ENCODE measurements at places on chromosomes 6 and 20. TPM values are rescaled to one million over a fixed set of nuclear protein-coding genes. Genes with fewer than 3 reads are reported as not detected.

- no peak for DNase-seq
Observed at GRCh38 chr20:7980332-7981046, 39.1 kb downstream of the TMX4 start.

DNA sequence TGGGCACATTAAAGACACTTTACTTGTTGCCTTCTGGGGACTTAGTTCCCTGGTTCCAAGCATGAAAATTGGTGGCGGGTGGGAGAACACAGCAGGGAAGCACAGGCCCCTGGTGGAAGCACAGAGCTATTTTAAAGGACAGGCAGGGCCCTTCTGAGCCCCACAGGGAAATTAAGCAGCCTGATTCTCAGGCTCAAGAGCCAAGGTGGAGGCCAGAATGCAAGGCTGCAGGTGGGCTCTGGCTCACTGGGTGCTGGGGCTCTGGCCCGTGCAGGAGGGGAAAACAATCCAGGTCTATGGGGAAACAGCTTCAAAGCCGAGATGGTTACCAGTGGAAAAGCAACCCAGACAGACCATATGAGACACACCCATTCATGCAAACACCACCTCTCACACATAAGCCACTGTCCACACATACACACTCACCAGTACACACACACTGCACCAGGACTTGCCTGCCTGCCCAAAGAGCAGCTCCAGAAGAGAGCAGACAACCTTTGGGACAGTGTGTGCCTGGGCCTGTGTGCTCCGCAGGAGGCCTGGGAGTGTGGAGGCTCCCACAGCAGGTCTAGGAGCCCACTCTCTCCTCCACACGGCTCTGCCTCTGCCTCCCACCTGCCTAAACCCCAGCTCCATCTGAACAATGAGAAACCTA is 30.6 kb downstream of the TFEB start:
- no peak for DNase-seq

DNA sequence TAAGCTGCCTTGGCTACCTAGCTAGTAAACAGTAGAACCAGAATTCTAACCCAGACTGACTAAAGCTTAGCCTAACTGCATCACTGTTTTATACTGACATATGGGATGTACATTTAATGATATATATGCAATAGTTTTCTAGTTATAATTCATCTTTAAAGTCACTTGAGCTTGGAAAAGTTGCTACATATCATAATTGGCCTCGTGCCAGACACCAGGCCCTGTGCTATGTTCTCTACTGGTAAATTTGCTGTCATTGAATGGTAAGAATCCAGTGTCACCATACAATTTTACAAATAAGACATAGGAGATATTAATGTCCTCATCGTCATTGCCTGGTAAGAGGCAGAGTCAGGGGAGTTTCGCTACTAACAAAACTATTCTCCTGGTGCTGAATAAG is 396.8 kb downstream of the CDKAL1 start:
- no peak for DNase-seq

DNA sequence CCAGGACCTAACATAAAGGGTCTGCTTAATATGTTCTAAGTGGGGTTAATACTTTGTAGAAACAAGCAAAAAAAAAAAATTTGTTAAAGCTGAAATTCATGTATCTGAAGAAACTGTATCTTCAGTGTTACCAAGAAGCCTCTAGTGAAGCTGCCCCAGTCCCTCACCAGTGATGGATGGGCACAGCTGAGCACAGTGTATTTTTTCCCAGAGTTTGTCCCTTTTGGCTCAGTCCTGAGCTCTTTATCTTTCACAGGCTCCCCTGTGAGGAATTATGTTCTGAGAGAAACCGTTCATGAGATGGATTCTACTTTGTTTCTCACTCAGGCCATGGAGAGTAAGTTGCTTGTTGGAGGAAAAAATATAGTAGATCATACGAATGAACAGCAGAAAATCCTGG is 38.4 kb downstream of the KIF3B start:
- DNase-seq: no peak

DNA sequence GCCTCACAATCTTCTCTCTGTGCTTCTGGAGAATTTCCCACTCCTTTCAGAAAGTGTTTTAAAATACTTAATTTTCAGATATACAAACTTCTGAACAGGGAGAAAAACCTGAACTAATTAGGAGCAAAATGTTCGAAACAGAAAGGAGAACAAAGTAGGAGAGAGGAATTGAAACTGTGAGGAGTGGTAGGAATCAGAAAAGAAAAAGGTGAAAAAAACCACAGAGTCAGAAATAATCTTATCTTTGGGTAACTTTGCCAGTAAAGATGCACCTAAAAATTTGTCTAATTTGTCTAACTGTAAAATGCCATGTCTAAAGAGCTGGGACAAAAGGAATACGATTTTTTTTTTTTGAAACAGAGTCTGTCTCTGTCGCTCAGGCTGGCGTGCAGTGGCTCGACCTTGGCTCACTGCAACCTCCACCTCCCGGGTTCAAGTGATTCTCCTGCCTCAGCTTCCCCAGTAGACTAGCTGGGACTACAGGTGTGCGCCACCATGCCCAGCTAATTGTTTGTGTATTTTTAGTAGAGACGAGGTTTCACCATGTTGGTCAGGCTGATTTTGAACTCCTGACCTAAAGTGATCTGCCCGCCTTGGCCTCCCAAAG is 4.7 kb upstream of the RIPOR2 start:
- DNase-seq: no peak

DNA sequence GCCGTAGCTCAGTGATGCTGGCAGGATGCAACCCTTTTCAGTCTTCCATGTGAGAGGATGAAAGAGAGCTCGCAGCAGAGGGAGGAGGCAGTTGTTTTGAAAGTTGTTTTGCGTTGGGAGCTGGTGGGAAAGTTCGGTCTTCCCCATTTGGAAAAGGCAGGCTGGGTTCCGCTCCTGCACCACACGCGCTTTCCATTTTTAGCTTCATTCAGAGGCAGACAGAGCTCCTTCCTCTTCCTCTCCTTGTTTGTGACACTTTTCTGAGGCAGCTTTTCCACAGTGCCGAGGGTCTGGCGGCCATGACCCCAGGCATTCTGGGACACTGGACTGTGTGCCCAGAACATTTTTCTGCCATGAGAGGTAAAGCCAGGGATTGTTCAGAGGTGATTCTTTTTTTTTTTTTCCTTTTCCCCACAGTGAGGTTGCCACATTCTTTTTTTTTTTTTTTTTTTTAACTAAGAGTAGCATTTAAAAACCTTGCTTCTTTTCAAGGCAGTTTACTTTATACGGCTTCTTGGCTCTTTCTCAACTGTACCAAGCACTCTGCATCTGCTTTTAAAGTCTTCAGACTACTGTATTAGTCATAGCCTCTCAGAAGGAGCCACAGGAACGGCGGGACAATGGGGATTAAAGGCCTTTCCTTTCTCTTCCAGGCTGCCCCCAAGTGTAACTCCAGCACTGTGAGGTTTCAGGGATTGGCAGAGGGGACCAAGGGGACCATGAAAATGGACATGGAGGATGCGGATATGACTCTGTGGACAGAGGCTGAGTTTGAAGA is 1.6 kb downstream of the PRDM1 start:
- no peak for DNase-seq

DNA sequence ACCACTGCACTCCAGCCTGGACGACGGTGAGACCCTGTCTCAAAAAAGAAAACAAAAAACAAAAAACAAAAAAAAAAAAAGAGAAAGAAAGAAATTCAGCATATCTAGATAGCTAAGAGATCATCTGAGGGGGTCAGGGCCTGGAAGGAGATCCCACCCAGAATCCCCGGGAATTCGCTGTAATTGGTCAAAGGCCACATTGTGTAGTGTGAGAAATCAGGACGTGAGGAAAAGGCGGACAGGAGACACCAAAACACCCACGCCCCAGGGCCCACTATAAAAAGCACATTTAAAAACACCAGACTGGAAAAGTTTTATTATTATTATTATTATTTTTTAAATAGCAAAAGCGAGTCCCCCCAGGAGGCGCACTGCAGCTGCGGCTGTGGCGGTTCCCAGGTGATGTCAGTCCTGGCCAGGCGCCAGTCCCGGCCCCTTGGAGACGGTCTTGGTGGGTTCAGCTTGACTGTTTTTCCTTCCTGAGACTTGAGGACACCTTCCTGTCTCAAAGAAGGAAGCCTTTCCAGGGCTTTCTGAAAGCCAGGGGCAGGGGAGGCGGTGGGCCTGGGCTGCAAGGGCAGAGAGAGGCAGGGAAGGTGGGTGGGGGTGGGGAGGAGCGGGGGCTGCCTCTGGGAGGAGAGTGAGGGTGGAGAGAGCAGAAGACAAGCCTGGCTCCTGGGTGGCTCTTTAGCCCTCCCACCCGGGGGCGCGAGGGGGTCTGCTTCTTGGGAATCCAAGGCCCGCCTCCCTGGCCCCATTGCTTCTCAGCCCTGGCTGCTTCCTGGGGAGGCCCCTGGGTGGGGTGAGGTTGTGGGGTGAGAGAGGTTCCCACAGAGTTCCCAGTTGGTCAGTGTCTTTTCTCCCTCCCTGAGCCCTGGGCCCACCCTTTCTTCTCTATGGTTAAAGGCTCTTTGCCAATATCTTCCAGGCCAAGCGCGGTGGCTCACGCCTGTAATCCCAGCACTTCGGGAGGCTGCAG is 14.5 kb downstream of the TCF15 start:
- DNase-seq: peak; percentile 48

GRCh38 chr6:11392778-11393507 is 144.6 kb upstream of the TMEM170B start:
- DNase-seq: no peak

- no peak for DNase-seq
Observed at GRCh38 chr6:69974193-69974592, 107.8 kb downstream of the COL19A1 start.

GRCh38 chr6:107419733-107420132 is 39.6 kb downstream of the PDSS2 start:
- no peak for DNase-seq

GRCh38 chr20:17044891-17045290 is 181.9 kb upstream of the PCSK2 start:
- no peak for DNase-seq

GRCh38 chr6:13098793-13099570 is 229.4 kb downstream of the TBC1D7 start:
- no peak for DNase-seq

GRCh38 chr6:32796848-32797776 is 19.7 kb downstream of the HLA-DOB start:
- no peak for DNase-seq

DNA sequence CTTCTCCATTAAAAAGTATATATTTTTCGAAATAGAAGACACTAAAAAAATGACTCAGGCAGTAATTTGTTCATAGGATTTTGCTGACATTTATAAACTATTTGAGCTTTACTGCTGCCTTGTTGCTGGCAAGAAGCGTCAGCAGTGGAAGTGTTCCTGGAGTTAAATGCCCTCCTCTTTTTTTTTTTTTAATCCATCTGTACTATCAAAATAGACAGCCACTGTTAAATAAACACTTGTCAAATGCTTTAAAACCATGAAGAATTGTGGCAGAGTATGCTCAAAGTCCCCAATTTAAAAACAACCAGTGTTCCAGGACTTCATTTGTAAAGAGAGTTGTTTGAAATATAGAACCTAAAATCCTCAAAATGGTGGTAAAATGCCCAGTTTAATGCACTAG is 253.8 kb downstream of the NKAIN2 start:
- DNase-seq: no peak

- no peak for DNase-seq
Observed at GRCh38 chr20:63850689-63851547, 10.4 kb upstream of the ABHD16B start.

GRCh38 chr20:44174996-44175765 is 11.8 kb downstream of the JPH2 start:
- DNase-seq: no peak

- no peak for DNase-seq
Observed at GRCh38 chr20:11447371-11448100, 470.2 kb upstream of the BTBD3 start.

DNA sequence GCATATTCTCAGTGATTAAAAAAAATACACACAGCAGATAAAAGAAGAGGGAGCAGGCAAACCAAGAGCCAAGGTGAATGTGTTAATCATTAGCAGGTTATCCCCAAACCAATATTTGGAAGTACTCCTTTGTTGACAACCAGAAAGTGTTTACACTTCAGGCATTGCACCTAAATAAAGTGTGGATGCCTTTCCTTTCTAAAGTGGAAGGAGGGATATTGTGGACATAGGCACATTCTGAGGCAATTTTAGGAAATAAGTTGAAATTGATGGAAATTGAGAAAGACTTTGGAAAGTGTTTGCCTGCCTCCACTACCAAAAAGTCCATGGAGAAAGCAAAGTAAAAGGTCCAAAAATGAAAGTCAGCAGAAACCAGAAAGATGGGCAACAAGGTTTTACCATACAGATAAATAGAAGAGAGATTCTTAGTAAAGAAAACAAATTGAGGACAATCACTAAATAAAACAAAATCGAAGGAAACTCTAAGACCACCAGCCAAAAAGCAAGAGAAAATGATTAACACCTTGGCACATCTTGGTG is 22.9 kb downstream of the SLC17A2 start:
- no peak for DNase-seq

DNA sequence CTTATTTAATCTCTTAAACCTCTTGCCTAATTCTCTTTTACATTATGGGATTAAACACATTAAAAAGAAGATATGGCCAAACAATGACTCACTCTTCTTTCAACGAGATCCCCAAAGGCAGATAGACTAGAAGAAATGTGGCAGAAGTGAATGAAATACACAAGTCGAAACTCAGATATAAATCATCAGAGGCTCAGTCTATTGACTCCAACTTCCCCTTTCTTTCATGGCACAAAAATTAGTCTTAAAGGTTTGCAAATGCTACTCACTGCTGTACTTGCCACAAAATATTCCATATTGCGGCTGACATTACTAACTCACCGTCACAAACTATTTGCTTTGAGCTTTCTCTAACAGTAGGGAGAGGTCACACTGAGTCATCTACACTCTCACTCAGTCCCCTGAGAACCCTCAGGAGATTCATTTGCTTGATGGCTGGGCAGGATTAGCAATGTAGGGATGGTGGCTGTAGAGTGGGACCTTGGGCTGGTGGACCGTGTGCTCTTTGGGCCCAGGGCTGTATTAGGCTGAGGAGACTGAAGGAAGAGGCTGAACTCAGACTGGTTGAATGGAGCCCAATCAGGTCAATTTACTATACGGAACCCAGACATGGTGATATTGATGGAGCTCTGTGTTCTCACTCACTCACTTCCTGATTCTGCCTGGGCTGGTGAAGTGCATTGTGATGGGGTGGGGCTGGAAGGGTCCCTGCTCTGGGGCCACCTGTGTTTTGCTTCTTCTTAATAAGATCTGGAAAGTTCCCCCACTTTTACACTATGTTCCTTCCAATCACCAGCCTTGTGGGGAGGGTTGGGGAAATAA is 42.8 kb upstream of the UBR2 start:
- no peak for DNase-seq

- no peak for DNase-seq
Observed at GRCh38 chr6:100237821-100238220, 226.9 kb downstream of the SIM1 start.

GRCh38 chr20:47816487-47817451 is 31.5 kb upstream of the SULF2 start:
- DNase-seq: no peak

- no peak for DNase-seq
Observed at GRCh38 chr6:24851086-24851485, 52.4 kb upstream of the ARMH2 start.

The JARID2 gene
- total RNA-seq: 11.9 TPM

The TNXB gene
- total RNA-seq: 171 TPM

The BHLHE23 gene
- total RNA-seq: 0.26 TPM

The PKHD1 gene
- 3.6 TPM for total RNA-seq

The TMEM151B gene
- 0.48 TPM for total RNA-seq

The LINC00237 gene
- not detected for total RNA-seq

The KIF3B gene
- 21.1 TPM for total RNA-seq

The FAM209B gene
- total RNA-seq: not detected

The PCSK2 gene
- 1.5 TPM for total RNA-seq

The CLPSL1 gene
- not detected for total RNA-seq

The SHLD1 gene
- 3.6 TPM for total RNA-seq

The TRAPPC3L gene
- 0.42 TPM for total RNA-seq

The ARMH2 gene
- total RNA-seq: not detected

The DAAM2 gene
- total RNA-seq: 21.1 TPM

The SERINC3 gene
- 73.9 TPM for total RNA-seq

The TTLL9 gene
- 0.26 TPM for total RNA-seq
